ENCODE measurements at places on chromosomes 4 and X. TPM values are rescaled to one million over a fixed set of nuclear protein-coding genes. Genes with fewer than 3 reads are reported as not detected.

The GIMD1 gene
- total RNA-seq = not detected

The FAM9C gene
- not detected for total RNA-seq

The TNMD gene
- not detected for total RNA-seq

The CT83 gene
- not detected for total RNA-seq

The CFAP99 gene
- 0.06 TPM for total RNA-seq

The AMBN gene
- not detected for total RNA-seq
